ENCODE measurements at places on chromosomes 4 and X.

DNA sequence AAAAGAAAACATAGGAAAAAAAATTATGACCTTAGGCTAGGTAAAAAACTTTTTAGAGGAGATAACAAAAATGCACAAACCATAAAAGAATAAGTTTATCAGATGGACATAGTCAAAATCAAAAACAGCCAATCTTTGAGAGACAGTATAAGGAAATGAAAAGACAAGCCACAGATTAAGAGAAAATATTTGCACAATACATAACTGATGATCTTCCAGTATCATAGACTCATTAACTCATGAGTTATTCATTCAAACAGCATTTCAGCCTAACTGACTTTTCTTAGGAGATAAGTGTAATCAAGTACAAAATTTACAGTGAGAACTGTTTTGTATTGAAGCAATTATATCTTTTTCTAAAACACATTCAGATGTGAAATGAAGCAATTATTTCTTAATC is 183.8 kb downstream of the FBXO8 start:
- no peak for DNase-seq

DNA sequence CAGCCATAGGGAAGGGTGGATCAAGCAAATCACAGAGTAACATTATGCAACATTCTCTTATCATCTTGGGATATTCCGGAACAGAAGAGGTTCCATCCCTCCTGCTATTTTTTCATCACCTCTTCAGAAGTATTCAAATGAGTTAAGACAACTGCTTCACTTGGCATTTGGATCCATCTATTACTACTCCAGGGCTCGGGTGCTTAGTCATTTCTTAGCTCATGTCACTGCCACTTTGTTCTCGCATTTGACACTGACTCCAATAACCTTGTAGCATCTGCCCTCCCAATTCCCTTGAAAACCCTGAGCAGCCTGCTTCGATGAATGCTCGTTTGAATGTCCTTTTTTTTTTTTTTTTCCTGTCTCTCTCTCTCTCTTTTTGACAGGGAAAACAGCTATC is 114.9 kb downstream of the PPARGC1A start:
- DNase-seq, result peak; percentile 22

DNA sequence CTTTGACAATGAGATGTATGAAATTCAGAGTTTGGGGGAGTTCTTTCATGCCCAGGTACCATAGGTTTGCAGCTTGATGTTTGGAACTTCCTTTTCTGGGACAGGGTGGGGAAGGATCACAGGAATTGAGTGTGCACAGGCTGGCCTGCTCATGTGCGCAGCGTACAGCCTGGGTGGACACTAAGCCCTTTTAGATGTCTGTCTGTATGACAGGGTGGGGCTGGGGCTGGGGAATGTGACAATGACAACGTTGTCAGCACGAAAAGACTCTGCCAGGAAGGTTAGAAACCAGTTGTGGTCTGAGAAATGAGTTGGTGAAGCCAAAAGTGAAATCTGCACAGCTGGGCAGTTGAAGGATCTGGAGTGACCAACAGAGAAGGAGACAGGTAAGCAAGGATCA is 47.4 kb downstream of the WWC2 start:
- DNase-seq, result no peak

- DNase-seq, result no peak
Measured at GRCh38 chr4:109820563-109820962, 5.0 kb downstream of the GAR1 start.

GRCh38 chr4:95214408-95214807 is 334.4 kb downstream of the UNC5C start:
- no peak for DNase-seq

- no peak for DNase-seq
Measured at GRCh38 chrX:56279863-56280262, 47.7 kb downstream of the KLF8 start.

- DNase-seq, result peak; percentile 55
Measured at GRCh38 chrX:30920271-30920670, 31.2 kb upstream of the TAB3 start.

- no peak for DNase-seq
Measured at GRCh38 chr4:139720806-139721205, 55.2 kb downstream of the MGST2 start.

- DNase-seq, result no peak
Measured at GRCh38 chr4:17068891-17069290, 170.4 kb upstream of the LDB2 start.

DNA sequence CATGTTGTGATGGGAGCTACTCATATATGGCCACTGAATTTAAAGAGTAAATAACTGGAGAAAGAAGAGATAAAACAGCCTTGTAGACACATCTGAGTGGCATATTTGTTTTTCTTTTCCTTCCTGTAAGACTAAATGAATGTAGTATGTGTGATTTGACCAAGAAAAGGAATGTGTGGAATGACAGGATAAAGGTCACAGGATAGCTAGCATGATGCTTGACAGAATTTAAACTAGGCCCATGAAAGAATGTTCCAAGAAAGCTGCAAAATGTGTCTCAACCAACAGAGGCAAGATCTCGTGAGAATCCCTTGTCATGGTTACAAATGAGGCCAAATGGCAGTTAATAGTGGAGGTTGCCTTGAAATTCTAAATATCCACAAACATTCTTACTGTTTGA is 137.0 kb downstream of the KCNIP4 start:
- peak; percentile 21 for DNase-seq
